Lower leg skin (tissue), 4 donors: ENCODE measurements at places on chromosomes 7 and 10. TPM values are rescaled to one million over a fixed set of nuclear protein-coding genes. Genes with fewer than 3 reads are reported as not detected.

CACUL1 gene
- 20.8 TPM for total RNA-seq

TUBAL3 gene
- total RNA-seq, result not detected

DNA sequence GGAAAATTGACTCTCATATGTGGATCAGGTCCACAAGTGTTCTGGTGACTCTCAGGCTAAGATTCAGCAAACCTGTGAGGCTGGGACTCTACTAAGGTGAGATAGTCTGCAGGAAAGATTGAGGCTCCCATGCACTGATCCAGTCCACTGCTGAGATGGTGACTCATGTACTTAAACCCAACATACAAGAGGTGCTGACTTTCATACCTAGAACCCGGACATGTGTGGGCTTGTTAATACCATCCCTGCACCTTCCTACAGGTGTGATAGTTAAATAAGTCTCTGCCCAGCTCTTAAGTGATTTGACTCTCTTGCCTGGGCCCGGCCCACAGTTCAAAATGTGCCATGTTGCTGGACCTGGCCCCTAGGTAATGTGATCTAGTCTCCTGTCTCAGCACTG is 27.1 kb upstream of the ZNF107 start:
- no peak for DNase-seq

GRCh38 chr10:86708783-86709380 is 40.6 kb downstream of the LDB3 start:
- DNase-seq, result no peak

- no peak for DNase-seq
Measured at GRCh38 chr10:118956802-118957442, 72.6 kb upstream of the NANOS1 start.

- peak; percentile 41 for DNase-seq
Measured at GRCh38 chr10:124917428-124918190, 24.3 kb upstream of the ZRANB1 start.

GRCh38 chr10:33117816-33118215 is 159.8 kb upstream of the ITGB1 start:
- DNase-seq, result no peak

- no peak for DNase-seq
Measured at GRCh38 chr10:30055226-30055662, 4.1 kb downstream of the JCAD start.

GRCh38 chr10:127999297-128000129 is 92.6 kb downstream of the PTPRE start:
- no peak for DNase-seq

DNA sequence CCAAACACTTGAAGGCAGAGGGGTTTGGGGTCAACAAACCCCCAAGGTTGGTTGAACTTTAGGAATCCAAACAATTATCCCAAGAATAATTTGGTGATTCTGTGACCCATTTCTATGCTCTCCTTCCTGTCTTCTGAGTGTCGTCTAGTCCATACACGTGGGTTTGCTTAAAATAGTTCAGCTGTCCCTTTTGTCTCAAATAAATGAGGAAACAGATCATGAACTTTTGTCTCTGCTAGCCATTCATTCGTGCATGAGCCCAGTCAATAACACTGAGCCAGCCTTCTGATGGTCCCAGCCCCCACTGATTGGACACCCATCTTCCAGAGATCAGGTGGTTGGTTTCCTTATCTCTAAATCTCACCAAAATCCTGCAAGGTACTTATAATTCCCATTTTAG is 255.4 kb downstream of the PRPF18 start:
- peak; percentile 0 for DNase-seq
